ENCODE measurements at places on chromosomes 7 and 10.

DNA sequence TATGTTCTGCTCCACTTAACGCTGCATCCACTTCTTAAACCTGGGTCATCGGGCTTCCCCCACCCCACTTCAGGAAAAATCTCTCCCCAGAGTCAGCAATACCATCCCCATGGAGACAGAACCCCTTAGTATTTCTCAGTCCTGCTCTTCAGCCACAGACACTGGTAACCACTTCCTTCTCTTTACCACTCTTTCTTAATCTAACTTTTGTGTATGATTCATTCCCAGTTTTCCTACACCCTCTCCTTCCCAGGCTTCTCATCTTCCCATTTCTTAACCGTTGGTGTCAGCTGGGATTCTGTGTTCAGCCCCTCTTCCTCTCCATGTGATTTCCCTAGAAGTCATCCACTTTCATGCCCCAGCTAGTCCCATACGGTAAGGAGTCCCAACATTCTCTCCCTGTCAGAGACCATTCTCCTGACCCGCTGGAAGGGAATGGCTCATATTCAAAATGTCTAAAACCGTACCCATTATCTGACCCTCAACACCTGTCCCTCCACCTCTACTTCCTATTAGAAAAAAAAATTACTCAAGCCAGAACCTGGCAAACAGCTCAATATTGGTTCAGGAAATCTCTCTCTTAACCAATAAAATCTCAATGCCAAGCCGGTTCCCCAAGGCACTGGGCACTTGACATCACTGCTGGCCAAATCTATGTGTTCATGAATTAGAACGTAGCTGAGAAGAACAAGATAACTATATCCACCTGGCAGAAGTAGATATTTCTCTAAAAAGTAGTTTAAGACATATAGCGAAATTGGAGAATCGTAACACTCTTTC lies 89.4 kb downstream of the DGKI start:
- no peak for DNase-seq

GRCh38 chr10:86729677-86730076 lies 26.7 kb upstream of the BMPR1A start:
- no peak for DNase-seq

GRCh38 chr10:101828766-101829551 lies 10.7 kb upstream of the OGA start:
- no peak for DNase-seq

DNA sequence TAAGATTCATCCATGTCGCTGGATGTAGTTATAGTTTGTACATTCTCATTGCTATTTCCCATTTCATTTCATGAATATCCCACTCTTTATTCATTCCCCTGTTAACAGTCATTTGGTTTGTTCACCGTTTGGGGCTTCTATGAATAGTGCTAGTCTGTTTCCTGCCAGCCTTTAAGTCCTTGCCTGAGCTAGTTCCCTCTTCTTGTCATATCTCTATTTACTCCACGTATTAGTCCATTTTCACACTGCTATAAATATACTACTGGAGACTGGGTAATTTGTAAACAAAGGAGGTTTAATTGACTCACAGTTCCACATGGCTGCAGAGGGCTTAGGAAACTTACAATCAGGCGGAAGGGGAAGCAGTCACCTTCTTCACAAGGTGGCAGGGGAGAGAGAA lies 56.2 kb downstream of the PLCE1 start:
- DNase-seq: no peak

GRCh38 chr7:14766747-14767146 lies 135.8 kb downstream of the DGKB start:
- DNase-seq: no peak

GRCh38 chr7:32515890-32516550 lies 20.7 kb downstream of the AVL9 start:
- no peak for DNase-seq

- DNase-seq: no peak
Measured at GRCh38 chr7:139186146-139186545, 44.9 kb upstream of the UBN2 start.

- DNase-seq: no peak
Measured at GRCh38 chr10:98457721-98458120, 11.0 kb upstream of the HPS1 start.

GRCh38 chr10:75910032-75910431 lies 478.6 kb downstream of the LRMDA start:
- no peak for DNase-seq
